CD4-positive, alpha-beta memory T cell (primary cell): ENCODE measurements at places on chromosomes 5 and 9.

GRCh38 chr5:133336121-133336968 is 276.0 kb downstream of the FSTL4 start:
- no peak for DNase-seq

GRCh38 chr5:133890314-133890713 is 78.1 kb downstream of the C5orf15 start:
- no peak for DNase-seq

GRCh38 chr9:34624475-34625185 is 4.2 kb downstream of the ARID3C start:
- no peak for DNase-seq

- DNase-seq: no peak
Measured at GRCh38 chr5:55521881-55522280, 12.9 kb downstream of the PLPP1 start.

- no peak for DNase-seq
Measured at GRCh38 chr9:108224716-108225115, 631.1 kb downstream of the ACTL7B start.

GRCh38 chr9:131651160-131651559 is 88.7 kb downstream of the RAPGEF1 start:
- DNase-seq: no peak

DNA sequence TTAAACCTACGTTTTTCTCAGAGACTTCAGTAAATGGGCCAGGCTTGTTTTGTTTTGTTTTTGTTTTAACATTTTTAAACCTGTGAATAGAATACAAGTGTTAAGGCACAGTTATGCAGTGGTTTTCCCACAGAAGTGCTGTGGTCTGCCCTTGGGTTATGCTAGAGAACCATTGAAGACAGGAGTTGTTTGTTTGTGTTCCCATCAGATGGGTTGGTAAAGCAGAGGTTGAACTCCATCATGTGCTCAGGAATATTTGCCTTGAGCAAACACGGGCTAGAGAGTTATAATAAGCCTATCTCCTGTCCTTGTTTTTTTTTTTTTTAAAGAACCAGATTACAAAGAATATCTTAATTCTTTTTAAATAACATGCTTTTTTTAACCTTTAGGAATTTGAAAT is 28.5 kb downstream of the RHOBTB3 start:
- no peak for DNase-seq

DNA sequence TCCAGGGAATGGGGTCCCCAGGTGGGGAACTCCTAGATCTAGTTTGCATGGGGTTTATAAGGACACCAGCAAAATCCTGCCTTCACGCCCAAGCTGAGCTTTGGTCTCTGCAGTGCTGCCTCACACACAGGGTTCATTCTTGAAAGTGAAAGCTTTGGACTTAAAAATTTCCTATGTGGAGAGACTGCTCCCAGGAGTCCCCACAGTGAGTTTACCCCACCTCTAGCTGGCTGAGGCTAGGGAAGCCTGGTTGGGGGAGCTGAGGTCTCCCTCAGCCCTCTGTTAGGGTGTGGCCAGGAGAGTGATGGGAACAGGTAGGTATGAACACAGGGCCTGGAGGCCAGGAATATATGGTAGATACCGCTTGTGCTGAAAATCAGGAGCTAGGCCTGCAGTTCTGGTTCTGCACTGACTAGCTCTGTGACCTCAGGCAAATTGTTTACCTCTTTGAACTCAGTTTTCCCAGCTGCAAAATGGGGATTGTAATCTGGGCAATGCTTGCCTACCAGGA is 41.5 kb upstream of the LARP1 start:
- no peak for DNase-seq

DNA sequence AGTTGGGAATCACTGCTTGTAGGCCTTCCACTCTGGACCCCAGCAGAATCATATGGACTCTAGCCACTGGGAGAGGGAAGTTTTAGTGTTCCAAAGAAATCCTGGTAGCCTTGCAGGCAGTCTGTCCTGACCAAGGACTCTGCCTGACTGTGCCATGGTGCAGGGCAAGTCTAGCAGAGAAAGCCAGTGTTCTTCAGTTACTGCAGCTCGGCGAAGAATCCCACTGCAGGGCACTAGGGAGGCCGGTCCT is 20.3 kb upstream of the MATR3 start:
- DNase-seq: no peak

GRCh38 chr5:35138232-35138631 is 90.5 kb upstream of the AGXT2 start:
- no peak for DNase-seq

- DNase-seq: no peak
Measured at GRCh38 chr5:140595538-140596300, 31.1 kb downstream of the SLC35A4 start.

- DNase-seq: no peak
Measured at GRCh38 chr9:115211413-115212124, 93.6 kb upstream of the TNC start.

DNA sequence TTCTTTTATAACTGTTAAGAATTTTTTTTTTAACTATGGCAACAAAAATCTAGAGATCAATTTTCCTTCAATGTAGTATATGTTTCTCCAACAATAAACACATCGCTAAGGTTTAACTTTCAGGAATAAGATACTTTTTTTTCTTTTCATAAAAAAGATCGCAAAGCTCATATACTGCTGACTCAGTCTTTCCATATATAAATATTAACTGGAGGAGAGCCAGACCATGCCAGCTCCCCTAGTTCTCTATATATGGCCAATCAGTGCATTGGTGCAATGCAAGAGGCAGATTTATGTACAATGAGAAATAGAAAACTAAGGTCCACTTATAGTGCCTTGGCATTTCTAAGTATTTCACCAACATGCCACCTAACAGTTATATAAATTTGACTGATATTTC is 89.2 kb upstream of the GAS1 start:
- no peak for DNase-seq

DNA sequence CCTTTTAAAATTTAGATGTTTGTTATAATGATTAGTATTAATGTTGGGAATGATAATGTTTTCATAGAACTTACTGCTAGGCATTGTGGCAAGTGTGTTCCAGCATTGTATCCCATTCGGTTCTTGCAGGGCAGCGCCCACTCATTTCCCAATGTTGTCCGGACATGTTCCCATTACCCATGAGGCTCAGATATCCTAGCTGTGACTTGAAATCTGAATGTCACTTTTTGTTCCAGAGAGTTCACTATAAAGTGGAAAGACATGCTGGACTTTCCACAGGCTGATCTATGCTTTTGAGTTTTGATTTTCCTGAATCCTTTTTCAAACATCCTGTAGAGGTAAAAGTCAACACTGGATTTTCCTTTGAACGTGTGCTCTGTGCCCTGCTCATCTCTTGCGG is 329.1 kb downstream of the MARCHF11 start:
- no peak for DNase-seq

DNA sequence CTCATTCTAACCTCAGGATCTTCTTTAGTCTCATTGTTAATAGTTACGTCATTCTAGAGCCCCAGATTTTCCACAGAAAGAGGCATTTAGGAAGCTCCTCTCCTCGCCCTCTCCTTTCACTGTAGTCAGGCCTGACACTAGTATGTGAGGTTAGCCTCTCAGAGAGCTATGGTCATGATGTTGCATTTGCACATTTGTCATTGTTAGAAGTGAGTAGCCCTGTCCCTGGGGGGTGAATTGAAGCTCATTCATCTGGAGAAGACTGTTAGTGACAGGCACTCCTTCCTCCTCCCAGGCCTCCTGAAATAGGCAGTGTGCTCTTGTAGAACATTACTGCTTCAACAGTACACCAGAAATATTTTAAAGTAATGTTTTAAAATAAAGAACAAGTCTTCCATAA is 26.6 kb upstream of the LRRTM2 start:
- DNase-seq: no peak

- DNase-seq: no peak
Measured at GRCh38 chr5:65142511-65143011, 339.2 kb downstream of the ADAMTS6 start.

DNA sequence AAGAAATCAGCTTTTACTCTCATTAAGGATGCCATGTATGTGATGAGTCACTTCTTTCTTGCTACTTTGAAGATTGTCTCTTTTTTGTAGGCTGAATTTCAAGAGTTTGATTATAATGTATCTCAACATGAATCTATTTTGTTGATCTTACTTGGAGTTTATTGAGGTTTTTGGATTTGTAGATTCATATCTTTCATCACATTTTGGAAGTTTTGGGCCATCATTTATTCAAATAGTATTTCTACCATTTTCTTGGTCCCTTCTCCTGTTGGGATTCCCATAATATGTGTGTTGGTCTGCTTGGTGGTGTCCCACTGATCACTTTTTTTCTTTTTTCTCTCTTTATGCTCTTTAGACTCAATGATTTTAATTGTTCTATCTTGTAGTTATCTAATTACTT is 116.3 kb downstream of the CNTLN start:
- no peak for DNase-seq

- DNase-seq: no peak
Measured at GRCh38 chr9:98312365-98312764, 56.9 kb upstream of the TBC1D2 start.

- DNase-seq: no peak
Measured at GRCh38 chr5:167785106-167785505, 506.3 kb upstream of the WWC1 start.

DNA sequence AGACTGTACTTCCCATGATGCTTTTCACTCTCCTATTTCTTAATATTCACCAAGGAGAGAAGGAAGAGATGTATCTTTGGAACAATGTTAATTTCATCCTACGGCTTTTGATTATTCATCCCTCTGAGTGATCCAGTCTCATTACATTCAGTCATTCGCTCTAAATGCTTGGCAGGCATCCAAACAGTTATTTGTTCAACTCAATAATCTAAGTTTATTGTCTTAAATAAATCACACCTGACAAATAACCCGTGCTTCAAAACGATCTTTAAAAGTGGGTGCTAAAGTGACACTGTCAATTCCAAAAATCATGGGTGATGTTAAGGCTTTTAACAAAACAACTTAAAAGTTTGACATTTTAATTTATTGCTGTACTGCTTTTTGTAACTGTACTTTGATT is 233.1 kb downstream of the RASEF start:
- DNase-seq: no peak

GRCh38 chr9:100219347-100219746 is 120.3 kb downstream of the INVS start:
- no peak for DNase-seq

- no peak for DNase-seq
Measured at GRCh38 chr5:86686046-86686445, 68.3 kb downstream of the COX7C start.

DNA sequence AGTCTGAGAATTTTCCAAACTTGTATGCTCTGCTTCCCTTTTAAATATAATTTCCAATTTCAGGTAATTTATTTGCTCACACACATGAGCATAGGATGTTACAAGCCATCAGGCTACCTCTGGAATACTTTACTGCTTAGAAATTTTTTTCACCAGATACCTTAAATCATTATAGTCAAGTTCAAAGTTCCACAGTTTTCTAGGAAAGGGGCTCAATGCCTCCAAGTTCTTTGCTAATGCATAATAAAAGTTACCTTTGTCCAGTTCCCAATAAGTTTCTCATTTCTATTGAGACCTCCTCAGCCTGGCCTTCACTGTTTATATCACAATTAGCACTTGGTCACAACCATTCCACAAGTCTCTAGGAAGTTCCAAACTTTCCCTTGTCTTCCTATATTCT is 16.2 kb upstream of the UGT3A1 start:
- DNase-seq: no peak

- DNase-seq: no peak
Measured at GRCh38 chr9:71121275-71122021, at the start of gene TRPM3. Gene TRPM3, minus strand, starts transcription at chr9:71121621. Its CDS starts 267 bp downstream, at chr9:71121354.

- no peak for DNase-seq
Measured at GRCh38 chr5:59020611-59021285, 437.9 kb downstream of the RAB3C start.

- DNase-seq: no peak
Measured at GRCh38 chr5:98500811-98501210, 272.7 kb upstream of the RGMB start.

DNA sequence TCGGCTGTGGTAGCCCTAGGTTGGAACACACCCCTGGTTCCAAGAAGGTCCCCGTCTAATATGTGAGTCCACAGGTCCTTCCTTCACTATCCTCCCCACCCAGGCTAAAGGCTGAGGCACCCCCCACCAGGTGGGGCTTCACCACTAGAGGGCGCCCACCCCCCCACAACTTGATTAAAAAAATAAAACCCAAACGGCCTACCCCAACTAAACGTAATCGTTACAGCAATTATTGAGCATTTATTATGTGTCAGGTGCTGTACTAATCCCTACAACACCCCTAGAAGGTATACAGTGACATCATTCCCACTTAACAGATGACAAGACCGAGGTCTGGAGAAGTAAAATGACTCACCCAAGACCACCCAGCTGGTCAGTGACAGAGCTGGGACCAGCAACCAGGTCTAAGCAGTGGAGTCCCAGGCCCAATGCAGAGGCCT is 65.0 kb downstream of the FGF18 start:
- DNase-seq: peak; percentile 14
